Nephron progenitor cell (in vitro differentiated cells): ENCODE measurements at places on chromosomes 16 and 17.

DNA sequence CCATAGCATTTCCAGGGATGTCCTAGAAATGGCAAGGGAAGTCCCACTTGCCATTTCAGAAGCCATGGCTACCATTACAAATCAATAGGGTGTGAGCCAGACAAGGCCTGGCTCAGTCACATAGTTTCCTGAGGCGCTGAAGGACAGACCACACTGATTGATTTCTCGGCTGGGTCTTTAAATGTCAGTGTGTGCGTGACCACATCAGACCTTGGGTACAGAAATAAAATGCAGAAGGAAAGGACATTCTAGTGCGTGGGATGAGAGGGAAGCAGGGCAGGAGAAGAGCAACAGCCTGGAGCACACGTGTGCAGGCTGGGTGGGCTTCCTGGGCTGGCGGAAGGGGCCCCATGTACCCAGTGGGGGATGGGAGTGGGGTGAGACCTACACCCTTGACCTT is 58.7 kb upstream of the LYRM9 start:
- no peak for DNase-seq

DNA sequence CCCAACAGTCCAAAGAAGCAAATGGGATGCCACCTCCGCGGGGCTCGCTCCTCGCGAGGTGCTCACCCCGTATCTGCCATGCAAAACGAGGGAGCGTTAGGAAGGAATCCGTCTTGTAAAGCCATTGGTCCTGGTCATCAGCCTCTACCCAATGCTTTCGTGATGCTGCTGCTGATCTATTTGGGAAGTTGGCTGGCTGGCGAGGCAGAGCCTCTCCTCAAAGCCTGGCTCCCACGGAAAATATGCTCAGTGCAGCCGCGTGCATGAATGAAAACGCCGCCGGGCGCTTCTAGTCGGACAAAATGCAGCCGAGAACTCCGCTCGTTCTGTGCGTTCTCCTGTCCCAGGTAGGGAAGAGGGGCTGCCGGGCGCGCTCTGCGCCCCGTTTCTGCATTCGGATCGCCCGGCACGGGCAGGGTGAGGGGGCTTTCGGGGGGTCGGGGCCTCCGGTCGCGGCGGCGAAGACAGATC is at the start of gene CDH13:
Gene CDH13 (plus strand): TSS at position 179 of the 471 bp plus-strand sequence.
- peak; percentile 44 for DNase-seq

DNA sequence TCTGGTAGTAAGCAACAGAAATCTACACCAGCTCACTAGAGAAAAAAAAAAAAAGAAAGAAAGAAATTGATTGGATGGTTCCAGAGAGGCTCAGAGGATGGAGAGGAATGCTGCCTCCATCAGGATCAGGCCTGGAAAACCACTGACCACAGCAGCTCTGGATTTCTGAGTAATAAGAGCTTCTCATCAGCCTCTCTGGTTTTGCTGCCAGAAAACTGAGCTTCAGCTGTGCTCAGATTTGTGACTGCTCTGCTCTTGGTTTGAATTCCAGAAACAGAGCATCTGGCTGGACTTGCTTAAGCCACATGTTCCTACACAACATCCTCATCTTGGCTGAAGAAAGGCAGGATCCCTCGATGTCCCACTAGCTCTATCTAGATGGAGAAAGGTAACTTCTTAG is 25.9 kb downstream of the IRX6 start:
- DNase-seq: no peak

DNA sequence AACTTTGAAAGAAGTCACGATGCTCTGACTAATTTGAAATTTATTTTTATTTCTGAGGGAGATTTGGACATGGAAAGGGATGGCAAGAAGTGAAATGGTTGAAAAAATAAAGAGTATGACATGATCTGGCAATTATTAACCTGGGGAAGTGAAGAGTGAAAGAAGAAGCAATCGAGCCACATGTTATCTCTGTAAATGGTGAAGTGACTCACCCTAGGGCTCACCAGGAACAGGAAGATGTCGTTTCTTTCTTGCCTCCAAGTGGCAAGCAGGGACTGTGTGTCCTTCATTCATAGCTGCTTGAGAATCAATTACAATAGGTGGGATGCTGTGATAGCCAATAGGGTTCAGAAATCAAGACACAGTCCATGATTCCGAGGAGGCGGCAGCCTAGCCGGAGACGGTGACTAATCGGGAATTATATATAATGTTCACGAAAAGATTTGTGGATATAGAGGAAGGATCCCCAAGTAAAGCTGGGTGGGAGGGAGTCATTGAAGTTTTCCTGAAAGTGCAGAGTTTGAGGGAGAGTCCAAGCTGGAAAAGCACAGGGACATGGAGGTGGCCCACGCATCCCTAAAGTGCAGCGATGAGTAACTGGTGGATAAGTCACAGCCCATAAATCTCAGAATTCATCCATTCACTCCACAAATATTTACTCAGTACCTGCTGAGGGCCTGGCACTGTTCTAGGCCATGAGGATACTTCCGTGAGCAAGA is 18.2 kb upstream of the KRT20 start:
- no peak for DNase-seq

DNA sequence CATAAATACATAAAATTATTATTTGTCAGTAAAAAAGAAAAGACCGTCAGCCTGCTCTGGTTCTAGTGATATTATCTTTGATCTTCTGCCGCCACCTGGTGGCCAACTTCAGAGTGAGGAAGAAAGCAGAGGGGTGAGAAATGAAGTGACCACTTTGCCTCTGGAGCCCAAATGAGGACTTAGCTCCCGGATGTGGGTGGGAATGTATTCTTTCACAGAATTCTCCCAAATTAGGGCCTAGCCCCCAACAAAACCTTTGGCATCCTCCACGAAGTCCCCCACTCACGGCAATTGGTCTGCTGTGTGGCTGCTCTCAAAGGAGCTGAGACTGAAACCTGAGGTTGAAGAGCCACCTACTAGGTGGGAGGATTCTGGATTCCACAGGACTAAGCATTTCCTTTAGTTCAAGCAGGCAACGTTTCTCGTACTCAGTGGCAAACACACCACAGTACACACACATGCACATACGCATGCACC is 4.9 kb upstream of the ZNF267 start:
- DNase-seq: peak; percentile 83

- no peak for DNase-seq
These were observed 6.0 kb downstream of the IL34 start for GRCh38 chr16:70652322-70652721.

- no peak for DNase-seq
These were observed 31.3 kb upstream of the ABCC3 start for GRCh38 chr17:50603340-50603739.

GRCh38 chr17:1376061-1376460 is 24.0 kb downstream of the YWHAE start:
- DNase-seq: no peak

GRCh38 chr16:10242916-10243315 is 60.7 kb upstream of the GRIN2A start:
- no peak for DNase-seq

DNA sequence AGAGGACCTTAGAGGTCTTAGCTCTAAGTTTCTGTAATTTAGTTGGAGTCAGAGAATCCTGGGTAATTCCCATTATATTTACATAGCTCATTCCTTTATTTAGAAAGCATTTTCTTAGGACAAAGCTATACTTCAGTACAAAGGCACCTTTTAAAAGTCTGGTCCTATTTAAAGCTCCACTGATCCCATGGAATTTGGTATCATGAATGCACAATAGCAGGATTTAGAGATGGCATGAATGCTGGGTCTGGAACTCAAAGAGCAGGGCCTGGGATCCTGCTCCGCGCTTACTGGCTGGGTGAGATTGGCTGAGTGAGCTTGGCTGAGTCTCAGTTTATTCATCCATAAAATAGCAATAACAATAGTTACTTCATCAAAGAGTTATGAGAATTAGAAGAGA is 4.8 kb downstream of the KRT23 start:
- no peak for DNase-seq

GRCh38 chr17:17141860-17142552 is 64.1 kb downstream of the PLD6 start:
- DNase-seq: peak; percentile 70

DNA sequence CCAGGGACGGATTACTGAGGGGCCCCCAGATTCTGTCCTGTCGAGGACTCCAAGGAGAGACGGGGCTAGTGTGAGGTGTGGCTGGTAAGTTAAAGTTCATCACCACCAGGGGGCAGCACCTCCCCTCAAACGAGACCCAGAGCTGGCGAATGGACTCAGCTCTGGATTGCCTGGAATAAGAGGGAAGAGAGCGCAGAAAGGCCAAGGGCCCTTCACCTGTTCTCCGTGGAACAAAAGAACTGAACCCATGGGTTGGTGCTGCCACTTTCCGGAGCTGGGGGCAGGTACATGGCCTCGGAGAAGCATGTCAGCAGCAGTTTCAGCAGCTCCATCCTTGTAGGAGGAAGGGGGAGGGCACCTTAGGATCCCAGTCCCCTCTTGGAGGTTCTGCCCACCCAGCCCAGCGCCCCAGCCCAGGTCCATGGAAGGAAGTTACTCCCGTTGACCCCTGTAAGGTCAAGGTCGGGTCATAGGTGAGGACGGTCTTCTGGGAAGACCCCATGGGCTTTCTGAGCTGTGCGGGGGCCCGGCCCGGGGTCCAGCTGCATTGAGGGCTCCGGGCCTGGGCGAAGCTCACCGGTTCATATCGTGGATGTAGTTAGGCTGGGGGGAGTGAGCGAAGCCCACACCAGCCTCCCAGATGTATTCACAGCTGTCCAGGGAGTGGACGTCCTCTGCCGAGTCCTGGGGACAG is 10.8 kb downstream of the HID1 start:
- DNase-seq: peak; percentile 95

DNA sequence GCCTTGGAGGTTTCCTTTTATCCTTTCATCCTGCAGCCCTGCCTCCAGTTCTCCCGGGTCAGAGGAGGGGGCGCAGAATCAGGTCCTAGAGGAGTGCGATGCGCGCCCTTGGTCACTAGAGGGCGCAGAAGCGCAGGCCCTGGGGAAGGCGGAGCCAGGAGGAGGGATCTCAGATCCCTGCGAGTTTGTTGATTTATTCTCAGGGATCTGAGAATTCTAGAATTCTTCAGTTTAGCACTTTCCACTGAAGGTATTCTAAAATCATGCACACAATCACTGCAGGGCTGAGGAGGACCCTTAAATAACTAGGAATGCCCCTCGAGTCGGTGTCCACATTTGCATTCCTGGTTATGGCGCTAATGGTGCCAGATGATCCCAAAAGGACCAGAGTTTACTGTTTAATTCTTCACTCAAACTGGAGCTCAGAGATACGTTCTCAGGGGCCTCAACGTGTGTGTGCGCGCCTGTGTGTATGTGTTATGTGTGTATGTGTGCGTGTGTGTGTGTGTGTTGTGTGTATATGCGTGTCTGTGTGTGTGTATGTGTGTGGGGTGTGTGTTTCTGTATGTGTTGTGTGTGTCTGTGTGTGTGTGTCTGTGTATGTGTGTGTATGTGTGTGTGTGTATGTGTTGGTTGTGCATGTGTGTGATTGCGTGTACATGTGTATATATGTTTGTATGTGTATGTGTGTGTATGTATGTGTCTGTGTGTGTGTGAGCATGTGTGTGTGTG is 6.9 kb upstream of the ELAC2 start:
- DNase-seq: peak; percentile 82

DNA sequence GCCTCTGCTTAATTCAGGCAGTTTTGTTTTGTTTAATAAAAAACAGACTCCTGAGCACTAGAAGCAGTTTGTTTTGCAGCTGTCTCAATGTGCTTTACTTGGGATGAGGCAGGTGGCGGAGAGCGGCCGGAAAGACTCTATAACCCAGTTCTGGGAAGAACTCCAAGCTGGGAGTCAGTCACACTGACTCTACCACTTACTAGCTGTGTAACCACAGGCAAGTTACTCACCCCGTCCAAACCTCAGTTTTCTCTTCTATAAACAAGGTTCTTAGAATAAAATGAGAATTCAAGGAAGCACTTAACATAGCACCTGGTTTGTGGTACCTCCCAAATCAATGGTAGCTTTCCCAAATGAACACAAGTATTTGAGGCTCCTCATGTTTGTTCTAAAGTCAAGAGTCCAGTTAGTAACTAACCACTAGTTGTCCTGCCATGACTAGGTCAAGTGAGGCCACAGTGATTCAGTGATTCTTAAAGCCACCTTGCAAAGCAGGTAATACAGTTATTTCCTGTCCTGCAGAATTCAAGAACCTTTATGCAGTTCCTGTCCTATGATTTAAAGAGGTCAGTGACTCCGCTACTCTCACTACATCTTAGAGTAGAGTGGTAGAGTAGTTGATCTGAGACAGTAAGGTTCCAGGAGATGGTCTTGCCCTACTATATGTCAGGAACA is 2.7 kb downstream of the TXNDC17 start:
- no peak for DNase-seq

DNA sequence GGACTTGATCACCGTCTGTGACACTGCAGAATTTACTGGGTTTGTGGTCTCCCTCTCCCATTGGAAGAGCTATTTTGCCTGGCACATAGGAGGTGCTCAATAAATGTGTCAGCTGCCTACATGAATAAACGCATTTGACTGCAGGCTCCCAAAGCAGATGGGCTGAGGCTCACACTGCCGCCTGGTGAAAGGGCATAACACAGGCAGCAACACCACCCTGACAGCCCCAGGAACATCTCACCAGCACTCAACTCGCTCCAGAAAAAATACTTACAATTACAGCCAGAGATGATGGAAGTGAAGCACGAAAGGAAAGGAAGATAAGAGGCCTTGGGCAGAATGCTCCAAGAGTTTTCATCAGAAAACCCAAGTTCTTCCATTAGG is 73.9 kb downstream of the RPH3AL start:
- no peak for DNase-seq

DNA sequence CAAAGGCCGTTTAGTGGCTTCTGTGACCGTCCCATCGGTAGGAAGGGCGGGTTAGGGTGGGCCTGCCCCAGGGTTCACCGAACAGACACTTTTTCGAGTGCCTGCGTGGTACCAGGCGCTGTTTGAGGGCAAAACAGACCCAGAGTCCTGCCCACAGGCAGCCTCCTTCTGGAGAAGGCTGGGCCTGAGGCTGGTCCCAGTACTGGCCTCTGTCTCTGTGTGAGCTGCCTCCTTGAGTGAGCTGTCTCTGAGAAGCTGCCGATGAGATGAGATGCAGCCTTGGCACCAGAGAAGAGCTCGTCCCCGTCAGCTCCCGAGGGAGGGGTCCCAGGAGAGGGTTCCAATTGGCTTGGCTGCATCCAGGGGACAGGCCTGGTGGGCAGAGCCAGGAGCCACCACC is 53.1 kb downstream of the NKD1 start:
- DNase-seq: no peak

- DNase-seq: no peak
These were observed 7.3 kb upstream of the CD7 start for GRCh38 chr17:82324566-82325285.

DNA sequence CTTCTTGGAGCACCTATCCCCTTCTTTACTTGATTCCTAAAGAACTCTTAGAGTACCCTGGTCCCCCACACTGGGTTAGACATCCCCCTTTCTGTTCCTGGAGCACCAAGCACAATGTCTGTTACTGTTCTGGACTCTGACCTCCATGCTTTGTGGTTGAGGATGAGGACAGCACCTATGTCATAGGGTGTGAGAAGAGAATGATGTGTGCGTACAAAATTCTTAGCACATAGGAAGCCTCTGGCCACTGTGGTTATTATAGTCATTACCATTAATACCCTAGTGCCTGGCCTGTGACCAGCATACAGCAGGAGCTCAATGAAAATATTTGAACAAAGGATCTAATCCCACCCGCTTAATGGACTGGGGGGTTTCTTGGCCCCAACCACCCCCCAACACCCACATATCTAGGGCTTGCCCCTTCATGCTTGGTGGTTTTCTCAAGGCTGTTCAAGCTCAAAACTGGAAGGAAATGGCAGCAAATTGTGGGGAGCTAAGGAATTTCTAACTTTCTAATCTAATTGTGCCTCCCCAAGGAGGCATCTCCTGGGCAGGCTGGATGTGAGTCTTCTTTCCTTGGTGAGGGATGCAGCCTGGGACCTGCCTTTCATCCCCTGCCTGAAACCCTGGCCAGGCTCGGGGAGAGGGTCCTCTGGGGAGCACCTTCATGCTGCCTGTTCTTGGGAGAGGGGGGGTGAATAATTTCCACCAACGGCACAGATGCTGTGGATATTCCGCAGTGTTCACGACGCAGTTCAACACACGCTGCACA is 1.5 kb upstream of the CMIP start:
- DNase-seq: no peak
